ENCODE measurements at places on chromosomes 16 and 17. TPM values are rescaled to one million over a fixed set of nuclear protein-coding genes. Genes with fewer than 3 reads are reported as not detected.

XAF1 gene
- total RNA-seq: 35.3 TPM

NHLRC4 gene
- 1.2 TPM for total RNA-seq

- no peak for DNase-seq
Observed at GRCh38 chr16:86567701-86568581, 1.3 kb downstream of the FOXC2 start.

DNA sequence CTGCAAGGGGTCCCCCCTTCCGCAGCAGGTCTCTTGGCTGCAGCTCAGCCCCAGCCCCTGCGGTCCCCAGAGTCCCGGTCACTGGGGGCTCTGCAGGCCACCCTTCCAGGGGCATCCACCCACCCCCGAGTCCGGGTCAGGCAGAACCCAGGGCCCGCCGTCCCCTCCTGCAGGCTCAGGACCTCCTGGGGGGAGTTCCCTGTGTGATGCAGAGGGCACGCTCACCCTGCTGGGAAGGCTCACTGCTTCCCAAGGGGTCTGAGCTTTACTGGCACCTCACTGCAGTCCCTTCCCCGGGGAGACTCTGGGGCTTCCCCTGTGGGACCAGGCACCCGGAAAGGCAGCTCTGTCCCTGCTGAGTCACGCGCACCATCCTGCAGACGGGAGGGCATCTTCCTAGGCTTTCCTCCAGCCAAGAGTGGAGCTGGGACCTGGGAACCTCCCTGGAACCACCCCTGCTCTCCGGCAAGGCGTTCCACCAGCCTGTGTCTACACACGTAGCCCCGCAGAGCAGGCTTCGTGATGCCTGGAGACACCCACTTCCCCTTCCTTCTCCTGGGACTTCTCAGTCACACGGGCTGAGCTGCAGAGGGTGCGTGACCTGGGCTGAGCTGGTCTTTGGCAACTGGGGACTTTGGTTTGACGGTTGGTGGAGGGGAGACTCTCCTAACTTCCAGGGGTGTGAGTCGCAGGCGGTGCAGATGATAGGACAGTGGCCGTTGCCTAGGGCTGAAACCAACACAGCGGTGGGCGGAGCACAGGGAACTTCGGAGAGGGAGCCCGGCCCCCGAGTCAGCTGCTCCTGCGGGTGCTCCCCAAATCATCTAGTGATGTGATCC, 23.4 kb downstream of the SLC25A10 start:
- DNase-seq: no peak

DNA sequence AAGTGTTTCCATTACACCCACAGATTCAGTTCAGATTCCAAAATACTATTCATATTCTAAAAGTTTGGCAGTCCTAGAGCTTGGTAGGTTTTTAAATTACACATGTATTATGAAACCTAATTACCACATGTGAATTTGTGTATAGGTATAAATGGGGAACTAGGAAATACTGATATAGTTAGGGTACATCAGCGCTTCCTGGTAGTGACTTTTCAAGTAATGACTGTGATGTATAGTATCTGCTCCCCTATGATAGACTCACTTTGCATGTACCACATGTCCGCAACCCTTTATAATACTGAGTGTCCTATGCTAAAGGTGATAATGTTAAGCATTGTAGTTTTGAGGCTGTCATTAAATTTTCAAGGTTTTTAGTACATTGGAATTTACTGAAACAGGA, 22.9 kb downstream of the CDK12 start:
- DNase-seq: no peak

CTRB2 gene
- not detected for total RNA-seq

ZG16B gene
- total RNA-seq: not detected

NOD2 gene
- 2.4 TPM for total RNA-seq

- DNase-seq: no peak
Observed at GRCh38 chr17:9056566-9056965, 35.3 kb downstream of the NTN1 start.

DNA sequence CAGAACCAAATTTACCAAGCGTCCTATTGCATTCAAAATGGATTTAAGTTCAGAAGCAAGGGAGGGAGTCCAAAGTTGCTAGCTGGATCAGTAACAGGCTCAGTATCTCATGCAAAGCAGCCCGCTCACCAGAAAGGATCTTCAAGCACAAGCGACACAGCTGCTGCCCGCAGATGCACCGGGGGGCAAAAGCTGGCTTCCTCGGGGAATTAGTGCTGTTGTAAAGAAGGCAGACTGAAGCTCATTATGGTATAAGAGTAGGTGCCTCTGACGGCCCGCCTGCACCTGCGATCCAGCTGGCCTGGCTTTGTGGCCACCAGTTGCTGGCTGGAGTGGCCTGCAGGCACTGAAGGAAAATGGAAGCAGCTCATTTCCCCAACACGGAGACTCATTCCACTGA, 128.4 kb upstream of the RCVRN start:
- no peak for DNase-seq

DNA sequence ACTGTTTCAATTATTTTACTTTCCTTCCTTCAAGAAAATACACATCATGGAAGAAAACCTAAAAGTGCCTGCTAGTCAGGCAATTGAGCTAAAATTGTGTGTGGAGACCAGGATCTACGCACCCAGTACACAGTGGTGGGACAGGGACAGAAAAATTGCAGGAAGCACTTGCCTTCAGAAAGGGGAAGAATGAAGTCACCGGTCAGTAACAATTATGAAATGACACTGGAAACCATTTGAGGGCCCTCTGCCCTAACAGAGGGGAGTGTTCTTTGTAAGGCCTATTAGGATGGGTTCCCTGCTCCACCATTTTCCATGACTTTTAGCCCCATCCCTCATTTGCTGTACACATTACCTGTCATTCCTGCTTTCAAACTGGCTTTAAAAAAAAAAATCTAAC, 4.5 kb upstream of the PHAF1 start:
- no peak for DNase-seq

RRAD gene
- 63.9 TPM for total RNA-seq

TSPOAP1 gene
- total RNA-seq: 18.0 TPM

- no peak for DNase-seq
Observed at GRCh38 chr17:1709971-1710806, at the start of gene TLCD2. TLCD2 (minus strand) TSS chr17:1710377; CDS start chr17:1710242, 135 bp downstream.

- DNase-seq: no peak
Observed at GRCh38 chr17:75832652-75833400, 11.4 kb downstream of the UNC13D start.

FAHD1 gene
- 43.2 TPM for total RNA-seq

FBXL20 gene
- total RNA-seq: 19.6 TPM

DNA sequence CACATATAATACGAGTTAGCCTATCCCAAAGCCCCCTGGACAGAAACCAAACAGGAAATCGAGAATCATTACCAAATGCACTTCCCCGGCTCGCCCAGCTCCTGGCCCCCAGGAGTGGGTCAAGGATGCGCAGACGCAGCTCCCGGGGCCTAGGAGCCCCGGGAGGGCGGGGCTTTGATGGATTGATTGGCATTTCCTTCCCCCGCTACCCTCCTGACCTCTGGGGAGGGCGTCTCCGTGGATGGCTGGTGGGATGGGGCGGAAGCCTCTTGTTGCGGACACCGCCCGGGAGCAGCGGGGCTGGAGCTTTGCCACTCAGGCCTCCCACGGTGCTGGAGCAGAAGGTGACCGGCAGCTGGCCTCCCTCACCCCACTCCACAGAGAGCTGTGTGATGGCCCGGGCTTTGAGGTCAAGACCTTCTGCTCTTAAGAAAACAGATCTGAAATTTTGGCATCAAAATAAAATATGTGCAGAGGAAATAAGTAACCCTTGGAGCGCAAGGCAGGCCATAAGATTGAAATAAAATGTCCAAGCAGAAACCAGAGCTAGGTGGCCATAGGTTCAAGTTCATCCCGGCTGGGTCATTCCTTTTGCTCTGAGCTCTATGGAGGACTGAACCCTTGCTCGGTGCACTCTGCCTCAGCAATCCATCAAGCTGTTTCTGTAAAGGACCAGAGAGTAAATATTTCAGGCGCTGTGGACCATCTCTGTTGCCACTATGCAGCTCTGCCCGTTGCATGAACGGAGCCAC, 262.3 kb downstream of the SOX9 start:
- no peak for DNase-seq

Measured in esophagus muscularis mucosa (tissue), 4 donors.